Hepatocyte (in vitro differentiated cells): ENCODE measurements at places on chromosomes 16 and 17. TPM values are rescaled to one million over a fixed set of nuclear protein-coding genes. Genes with fewer than 3 reads are reported as not detected.

The MEOX1 gene
- polyA plus RNA-seq: 0.32 and 0.33 TPM in 2 replicates

The TMEM114 gene
- polyA plus RNA-seq: not detected in 2 replicates

The LRRC45 gene
- 14.7 and 17.2 TPM in 2 replicates for polyA plus RNA-seq

The PRSS22 gene
- 66.3 and 100 TPM in 2 replicates for polyA plus RNA-seq

The KRTAP9-8 gene
- not detected in 2 replicates for polyA plus RNA-seq

The TMC5 gene
- 3.3 and 4.0 TPM in 2 replicates for polyA plus RNA-seq

The GFAP gene
- polyA plus RNA-seq: not detected in 2 replicates

The CXCL16 gene
- 73.2 and 82.5 TPM in 2 replicates for polyA plus RNA-seq

The SLFN14 gene
- polyA plus RNA-seq: not detected in 2 replicates

The CDRT15 gene
- 0.50 TPM in 1 of 2 replicates, not detected in the other for polyA plus RNA-seq

DNA sequence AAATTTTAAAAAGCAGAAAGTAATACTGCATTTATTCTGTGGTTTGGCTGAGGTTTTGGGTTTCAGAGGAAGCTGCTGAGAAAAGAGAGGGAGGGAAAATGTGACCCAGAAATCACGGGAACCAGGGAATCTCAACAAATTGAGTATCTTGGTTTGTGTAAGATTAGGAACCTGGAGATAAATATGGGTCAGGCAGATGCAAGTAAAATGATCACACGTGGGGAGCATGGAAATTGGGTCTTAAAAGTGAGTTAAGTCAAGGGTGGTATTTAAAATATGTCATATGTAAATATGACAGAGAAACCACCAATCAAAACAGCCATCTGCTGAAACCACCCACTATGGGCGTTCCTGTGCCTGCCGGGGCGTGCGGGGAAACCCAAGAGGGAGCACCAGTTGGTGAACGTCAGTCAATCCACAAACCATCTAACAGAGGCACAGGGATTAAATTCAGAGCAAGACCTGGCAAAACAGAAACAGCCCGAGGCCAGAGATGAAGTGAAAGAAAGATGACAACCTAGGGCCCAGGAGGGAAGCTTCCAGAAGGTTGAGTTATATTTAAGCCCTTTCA, 33.4 kb downstream of the CDH13 start:
- no peak for DNase-seq

DNA sequence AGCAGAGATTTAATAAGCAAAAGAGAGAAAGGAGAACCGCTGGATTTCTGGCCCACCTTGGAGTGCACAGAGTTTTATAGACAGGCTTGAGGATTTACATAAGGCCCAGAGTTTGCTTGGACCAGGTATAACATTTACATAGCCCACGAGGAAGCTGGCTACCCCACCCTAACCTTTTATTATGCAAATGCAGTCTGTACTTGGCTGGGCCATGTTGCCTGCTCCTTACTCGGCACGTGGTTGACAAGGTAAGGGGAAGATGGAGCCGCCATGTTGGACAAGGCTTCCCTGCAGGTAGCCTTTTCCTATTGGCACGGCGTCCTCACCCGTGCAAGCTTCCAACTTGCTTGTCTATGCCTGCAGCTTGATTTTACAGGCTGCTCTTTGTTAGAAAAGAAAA, 35.2 kb upstream of the HS3ST3A1 start:
- DNase-seq: no peak

DNA sequence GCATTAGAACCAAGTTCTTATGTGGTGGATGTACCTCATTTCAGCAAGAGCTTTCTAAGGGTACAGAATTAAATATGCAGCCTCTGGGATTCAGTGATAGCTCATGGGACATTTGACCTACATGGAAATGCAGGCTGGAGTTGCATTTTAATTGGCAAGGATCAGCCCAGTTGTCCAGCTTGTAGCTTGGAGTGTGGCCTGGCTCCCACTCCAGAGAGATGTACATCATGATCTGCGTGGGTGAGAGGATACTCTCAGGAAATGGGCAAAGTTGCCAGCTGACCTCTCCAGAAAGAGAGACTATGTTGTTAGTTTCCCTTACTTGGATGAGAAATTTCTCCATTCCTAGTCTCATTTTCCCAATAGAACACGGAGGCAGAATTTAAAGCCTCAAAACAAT, 555.3 kb downstream of the MAF start:
- no peak for DNase-seq

- no peak for DNase-seq
Measured at GRCh38 chr17:39487946-39488345, 26.7 kb downstream of the CDK12 start.

DNA sequence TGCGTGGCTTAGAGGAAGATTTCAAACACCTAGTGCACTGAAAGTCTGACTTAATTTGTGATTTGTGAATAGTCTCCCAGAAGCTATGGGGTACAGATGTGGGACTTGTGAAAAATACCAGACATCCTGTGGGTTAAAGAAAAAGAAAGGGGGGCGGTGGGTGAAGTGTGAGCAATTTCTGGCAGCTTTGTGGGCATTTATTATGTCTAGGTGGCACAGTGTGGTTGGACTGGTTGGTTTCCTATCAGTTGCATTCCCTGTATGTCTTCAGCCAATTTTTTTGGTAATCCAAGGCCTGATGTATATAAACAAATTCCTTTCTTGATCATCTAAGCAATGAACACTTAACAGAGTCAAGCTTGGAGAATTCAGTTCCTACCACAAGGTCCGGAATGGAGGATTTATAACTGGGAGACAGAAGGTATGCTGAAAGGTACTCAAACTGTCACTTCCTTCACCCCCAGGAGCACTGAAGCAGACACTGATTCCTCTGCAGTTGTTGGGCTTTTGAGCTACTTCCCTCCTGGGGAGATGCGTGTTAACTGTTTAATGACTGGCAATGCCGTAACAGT, 211.6 kb downstream of the WWOX start:
- DNase-seq: no peak

- DNase-seq: peak; percentile 67
Measured at GRCh38 chr17:13337864-13338371, 263.8 kb downstream of the HS3ST3A1 start.

DNA sequence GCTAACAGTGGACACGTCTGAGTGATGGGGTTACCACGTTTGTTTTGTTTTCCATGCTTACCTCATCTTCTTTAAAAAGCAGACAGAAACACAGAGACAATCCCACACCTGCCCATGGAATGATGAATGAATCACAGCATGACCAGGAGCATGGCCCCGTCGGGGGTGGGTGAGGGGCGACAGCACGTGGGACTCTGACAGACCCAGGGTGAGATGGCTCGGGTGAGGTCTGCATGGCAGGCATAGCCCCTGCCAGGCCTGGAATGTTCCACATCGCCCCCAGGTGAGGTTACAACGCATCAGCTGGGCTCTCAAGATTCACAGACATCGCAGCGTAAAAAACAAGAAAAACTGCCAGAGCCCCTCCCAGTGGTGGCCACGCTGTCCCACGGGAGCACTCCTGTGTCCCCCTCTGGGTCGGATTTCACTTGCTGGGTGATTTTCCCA, 18.1 kb downstream of the SLC7A5 start:
- DNase-seq: no peak

GRCh38 chr16:9165681-9166080, 74.2 kb downstream of the HAPSTR1 start:
- no peak for DNase-seq

GRCh38 chr17:78132084-78132676, 1.6 kb downstream of the TMC8 start:
- peak; percentile 63 for DNase-seq

DNA sequence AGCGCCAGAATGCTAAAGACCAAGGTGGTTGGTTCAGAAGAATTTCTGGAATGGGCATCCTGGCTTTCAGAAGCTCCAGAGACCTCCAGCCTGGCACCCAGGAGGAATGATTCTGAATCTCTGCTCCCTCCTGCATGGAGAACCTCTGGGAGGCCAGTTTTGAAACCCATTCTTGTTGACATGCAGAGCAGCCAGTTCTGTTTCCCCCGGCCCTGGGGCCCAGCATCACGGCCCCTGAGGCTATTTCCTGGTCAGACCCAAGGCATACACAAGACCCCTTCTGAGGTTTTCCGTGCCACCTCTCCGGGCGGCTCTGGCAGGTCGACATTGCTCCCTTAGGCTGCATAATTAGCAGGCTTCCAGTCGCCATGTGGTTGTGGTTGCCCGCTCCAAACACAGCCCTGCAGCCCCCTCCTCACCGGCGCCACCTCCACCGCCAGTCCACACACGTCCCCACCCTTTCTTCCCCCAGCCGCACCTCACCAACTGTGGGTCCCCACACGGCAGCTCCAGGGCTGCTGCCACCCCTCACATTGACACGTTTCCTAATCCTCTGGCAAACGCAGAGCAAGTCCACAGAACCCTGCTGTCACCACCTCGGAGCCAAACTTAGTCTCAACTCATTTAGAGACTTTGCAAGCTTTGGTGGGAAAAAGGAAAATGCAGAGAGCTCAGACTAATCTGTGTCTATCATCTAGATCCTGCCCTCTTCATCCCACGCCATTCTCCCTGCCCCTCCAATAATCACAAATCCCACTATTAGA, 367.1 kb downstream of the SOX9 start:
- DNase-seq: no peak

GRCh38 chr16:79422064-79422463, 178.5 kb downstream of the MAF start:
- no peak for DNase-seq

DNA sequence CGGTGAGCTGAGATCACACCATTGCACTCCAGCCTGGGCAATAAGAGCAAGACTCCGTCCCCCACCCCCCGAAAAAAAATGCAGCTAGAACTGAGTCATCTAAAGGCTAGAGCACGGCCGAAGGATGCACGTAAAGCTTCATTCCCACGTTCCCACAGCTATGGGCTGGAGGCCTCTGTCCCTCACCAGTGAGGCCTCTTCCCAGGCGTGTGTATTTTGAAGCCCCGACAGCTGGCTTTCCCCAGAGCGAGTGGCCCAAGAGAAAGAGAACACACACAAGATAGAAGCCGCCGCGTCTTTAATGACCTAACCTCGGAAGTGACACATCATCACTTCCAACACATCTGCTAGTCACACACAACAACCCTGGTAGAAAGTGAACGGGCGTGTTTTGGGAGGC, 6.6 kb upstream of the KCTD5 start:
- DNase-seq: no peak

GRCh38 chr17:57407287-57408070, 151.2 kb downstream of the MSI2 start:
- peak; percentile 59 for DNase-seq

- no peak for DNase-seq
Measured at GRCh38 chr16:73845238-73846006, 451.2 kb upstream of the PSMD7 start.

GRCh38 chr17:29160253-29160652, 19.9 kb downstream of the MYO18A start:
- no peak for DNase-seq

GRCh38 chr17:55395803-55396505, 25.7 kb downstream of the MMD start:
- DNase-seq: no peak

DNA sequence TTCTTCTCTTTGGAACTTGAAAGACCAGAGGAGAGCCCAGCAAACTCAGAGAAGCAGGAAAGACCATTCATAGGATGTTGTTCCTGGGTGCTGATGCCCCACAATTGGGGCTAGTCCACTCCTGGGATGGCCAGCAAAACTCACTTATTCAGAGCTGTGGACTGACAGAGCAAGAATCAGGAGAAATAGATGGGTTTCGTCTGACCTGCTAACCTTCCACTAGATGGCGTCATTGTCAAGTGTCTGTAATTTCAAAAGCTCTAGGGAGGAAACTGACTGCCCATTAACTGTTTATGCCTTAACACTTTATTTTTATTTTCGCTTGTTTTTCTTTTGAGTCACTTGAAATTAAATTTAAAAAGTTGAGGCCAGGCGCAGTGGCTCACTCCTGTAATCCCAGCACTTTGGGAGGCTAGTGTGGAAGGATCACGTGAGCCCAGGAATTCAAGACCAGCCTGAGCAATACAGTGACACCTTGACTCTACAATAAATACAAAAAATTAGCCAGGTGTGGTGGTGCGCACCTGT, 28.7 kb upstream of the MILR1 start:
- peak; percentile 83 for DNase-seq

GRCh38 chr16:25040543-25040942, 25.4 kb upstream of the ARHGAP17 start:
- no peak for DNase-seq

DNA sequence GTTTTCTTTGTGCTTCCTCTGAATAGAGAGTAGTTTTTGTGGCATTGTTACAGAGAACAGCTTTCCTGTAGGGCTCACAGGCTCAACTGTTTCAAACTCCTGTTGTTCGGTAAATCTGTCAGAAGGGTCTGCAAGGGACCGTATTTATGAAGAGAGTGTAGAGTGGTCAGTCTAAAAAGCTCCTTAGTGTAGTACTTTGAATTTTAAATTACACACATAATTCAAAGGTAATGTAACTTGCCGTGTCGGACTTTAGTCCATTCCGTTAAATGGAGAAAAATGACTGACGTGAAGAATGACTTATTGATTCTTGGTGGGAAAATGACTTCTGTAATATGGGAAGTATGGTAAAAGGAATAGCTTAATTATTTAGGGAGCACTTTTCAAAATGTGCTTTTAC, 190.9 kb downstream of the WWOX start:
- DNase-seq: no peak

DNA sequence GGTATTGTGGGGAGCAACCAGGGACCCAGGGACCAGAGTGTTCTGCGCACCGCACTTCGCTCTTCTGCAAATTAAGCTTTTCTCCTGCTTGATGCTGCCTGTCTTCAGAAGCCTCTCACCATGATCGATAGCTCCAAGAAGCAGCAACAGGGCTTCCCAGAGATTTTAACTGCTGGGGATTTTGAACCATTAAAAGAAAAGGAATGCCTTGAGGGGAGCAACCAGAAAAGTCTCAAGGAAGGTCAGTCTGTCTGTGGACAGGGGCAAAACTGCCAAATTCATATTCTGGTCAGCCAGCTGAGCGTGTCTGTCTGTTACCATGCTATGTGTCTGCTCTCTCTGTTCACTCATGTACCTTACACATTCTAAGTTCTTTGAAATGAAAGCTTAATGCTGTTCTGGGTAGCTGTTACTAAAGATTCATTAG, 115.7 kb downstream of the MRTFB start:
- no peak for DNase-seq

- no peak for DNase-seq
Measured at GRCh38 chr16:29686740-29687332, 7.9 kb downstream of the QPRT start.

DNA sequence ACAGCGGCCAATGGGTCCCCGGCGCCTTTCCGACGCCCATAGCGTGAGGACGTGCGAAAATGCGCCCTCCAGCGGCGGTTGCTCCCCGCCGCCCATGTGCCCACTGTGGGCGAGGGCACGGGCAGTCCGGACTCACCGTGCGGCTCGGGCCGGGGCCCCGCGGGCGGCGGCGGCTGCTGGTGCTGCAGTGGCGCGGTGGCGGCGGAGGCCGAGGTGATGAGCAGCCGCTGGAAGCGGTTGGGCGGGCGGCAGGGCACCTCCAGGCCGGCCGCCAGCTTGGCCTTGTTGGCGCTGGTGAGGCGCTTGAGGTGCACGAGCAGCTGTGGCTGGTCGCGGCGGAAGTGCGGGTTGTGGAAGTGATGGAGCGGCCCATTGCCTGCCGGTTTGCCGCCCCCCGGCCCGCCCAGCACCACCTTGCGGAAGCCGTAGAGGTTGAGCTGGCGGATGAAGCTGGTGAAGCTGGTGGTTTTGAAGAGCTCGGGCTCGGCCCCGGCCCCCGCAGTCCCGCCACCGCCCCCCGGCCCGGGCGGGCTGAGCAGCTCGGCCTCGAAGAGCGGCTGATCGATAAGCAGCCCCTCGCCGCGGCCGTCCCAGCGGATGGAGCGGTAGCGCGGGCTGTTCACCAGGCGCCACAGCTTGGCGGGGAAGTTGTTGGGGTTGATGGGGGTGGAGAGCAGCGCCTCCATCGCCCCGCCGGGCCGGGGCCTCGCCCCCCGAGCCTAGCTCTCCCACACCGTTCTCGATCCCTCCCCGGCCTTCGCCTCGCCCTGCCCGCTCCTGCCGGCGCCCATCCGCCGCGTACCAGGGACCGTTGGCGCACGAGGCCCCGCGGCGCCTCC, at the start of gene HSF5:
TSS of gene HSF5 (minus strand) at position 820 of the 839 bp plus-strand sequence. CDS start at position 686, 134 bp downstream.
- no peak for DNase-seq
